ENCODE measurements at places on chromosomes 2 and 18. TPM values are rescaled to one million over a fixed set of nuclear protein-coding genes. Genes with fewer than 3 reads are reported as not detected.

Gene GAL3ST2
- 0.72 TPM for total RNA-seq

Gene VWC2L
- total RNA-seq: not detected

Gene KCNK3
- not detected for total RNA-seq

Gene DUSP2
- total RNA-seq: not detected

Gene GPR55
- total RNA-seq: not detected

Gene NR4A2
- total RNA-seq: not detected

Gene CIB4
- not detected for total RNA-seq

Gene IGFBP5
- not detected for total RNA-seq

Gene MYO7B
- not detected for total RNA-seq

Gene CD8B
- not detected for total RNA-seq

Gene MAPRE2
- 59.9 TPM for total RNA-seq

Gene CNNM3
- 8.4 TPM for total RNA-seq

Gene DOK6
- total RNA-seq: 17.2 TPM

Gene SLC66A3
- 2.2 TPM for total RNA-seq

Gene HRH4
- not detected for total RNA-seq

Gene CEBPZ
- 117 TPM for total RNA-seq

Gene INHBB
- total RNA-seq: 0.17 TPM

Gene DLX1
- total RNA-seq: not detected

Gene CXCR2
- total RNA-seq: not detected

Gene PCARE
- total RNA-seq: not detected

Gene CRYGD
- not detected for total RNA-seq

Gene SCN9A
- total RNA-seq: 11.8 TPM

Gene INPP5D
- total RNA-seq: 17.7 TPM

Gene MYOM1
- 1.0 TPM for total RNA-seq

Gene TIA1
- 199 TPM for total RNA-seq

Gene RGPD4
- not detected for total RNA-seq

Gene IL36A
- total RNA-seq: not detected

Gene TMEM200C
- total RNA-seq: 0.04 TPM

Gene CXCR1
- total RNA-seq: not detected

Gene BMP10
- not detected for total RNA-seq

Gene MBP
- total RNA-seq: 5.0 TPM

Gene RESP18
- total RNA-seq: not detected

Gene AFF3
- not detected for total RNA-seq

Gene FAM168B
- total RNA-seq: 63.7 TPM

Gene SERPINB13
- not detected for total RNA-seq

Gene GRB14
- total RNA-seq: 3.8 TPM

Gene INO80B
- 14.5 TPM for total RNA-seq

Gene UNC80
- total RNA-seq: not detected

All from HepG2 (cell line).